ENCODE measurements at places on chromosomes 16 and 17.

DNA sequence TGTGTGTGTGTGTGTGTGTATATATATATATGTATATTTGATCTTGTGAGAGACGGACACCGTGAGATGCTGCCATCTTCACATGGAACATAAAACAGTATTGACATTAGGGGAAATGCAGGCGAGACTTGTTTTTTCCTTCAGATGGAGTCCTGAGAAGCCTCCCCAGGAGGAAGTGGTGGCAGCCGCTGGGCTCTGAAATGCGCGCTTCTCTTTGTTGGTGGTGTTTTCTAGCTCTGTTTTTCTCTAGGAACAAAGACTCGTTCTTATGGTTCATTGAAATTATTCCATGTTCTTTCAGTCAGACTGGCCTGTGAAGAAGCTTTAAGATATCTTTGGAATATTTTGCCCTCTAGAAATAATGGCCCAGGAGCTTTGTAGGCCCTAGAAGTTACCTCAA lies 32.9 kb downstream of the SNX29 start:
- DNase-seq, result no peak

GRCh38 chr17:65415991-65416390 lies 145.5 kb downstream of the AXIN2 start:
- no peak for DNase-seq

DNA sequence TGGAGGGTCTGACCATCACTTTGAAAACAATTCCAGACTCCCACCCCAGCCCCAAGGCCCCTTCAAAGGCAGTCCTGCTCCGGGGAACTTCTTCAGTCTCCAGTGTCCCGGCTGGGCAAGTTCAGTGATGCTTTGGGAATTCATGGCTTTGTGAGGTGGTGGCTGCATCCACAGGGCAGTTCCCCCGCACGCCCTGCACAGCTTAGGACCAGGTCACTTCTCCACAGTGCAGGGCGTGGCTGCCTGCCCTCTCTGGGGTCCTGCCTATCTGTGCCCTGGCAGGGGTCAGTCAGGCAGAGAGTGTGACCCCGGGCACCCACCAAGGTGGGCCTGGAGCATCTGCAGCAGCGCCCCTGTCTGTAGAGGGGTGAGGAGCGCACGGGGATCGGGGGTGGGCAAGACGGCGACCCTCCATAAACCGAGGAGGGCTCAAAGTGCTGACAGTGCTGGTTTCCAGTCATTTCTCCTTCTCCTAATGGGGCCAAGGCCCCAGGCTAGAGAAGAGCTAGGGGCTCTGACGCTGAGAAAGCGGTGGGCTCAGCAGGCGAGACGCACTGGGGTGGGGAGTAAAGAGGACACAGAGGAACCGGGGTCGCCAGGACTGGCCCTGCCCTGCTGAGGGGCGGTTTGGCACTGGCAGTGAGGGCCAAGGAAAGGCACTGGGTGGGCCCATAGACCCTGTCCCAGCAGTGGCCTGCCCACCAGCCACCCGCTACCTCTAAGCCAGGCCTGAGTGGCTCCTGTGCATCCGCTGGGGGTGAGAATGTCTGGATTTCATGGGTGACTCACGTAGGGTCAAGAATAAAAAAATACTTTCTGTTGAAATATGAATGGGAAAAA lies 4.2 kb upstream of the ARHGAP27 start:
- no peak for DNase-seq

- DNase-seq, result peak; percentile 71
These were observed 4.3 kb downstream of the MYO1C start for GRCh38 chr17:1487939-1488825.
